ENCODE measurements at places on chromosomes 13 and 19. TPM values are rescaled to one million over a fixed set of nuclear protein-coding genes. Genes with fewer than 3 reads are reported as not detected.

The RUVBL2 gene
- 201 TPM for total RNA-seq

The FUT1 gene
- 0.28 TPM for total RNA-seq

The ZFP14 gene
- 4.1 TPM for total RNA-seq

The LIPE gene
- total RNA-seq: 2.4 TPM
